Activated T-cell treated with anti-CD3 and anti-CD28 coated beads, Interleukin-2, amount 50 U/mL, for 48 hours (primary cell): ENCODE measurements at places on chromosomes 2 and 18.

DNA sequence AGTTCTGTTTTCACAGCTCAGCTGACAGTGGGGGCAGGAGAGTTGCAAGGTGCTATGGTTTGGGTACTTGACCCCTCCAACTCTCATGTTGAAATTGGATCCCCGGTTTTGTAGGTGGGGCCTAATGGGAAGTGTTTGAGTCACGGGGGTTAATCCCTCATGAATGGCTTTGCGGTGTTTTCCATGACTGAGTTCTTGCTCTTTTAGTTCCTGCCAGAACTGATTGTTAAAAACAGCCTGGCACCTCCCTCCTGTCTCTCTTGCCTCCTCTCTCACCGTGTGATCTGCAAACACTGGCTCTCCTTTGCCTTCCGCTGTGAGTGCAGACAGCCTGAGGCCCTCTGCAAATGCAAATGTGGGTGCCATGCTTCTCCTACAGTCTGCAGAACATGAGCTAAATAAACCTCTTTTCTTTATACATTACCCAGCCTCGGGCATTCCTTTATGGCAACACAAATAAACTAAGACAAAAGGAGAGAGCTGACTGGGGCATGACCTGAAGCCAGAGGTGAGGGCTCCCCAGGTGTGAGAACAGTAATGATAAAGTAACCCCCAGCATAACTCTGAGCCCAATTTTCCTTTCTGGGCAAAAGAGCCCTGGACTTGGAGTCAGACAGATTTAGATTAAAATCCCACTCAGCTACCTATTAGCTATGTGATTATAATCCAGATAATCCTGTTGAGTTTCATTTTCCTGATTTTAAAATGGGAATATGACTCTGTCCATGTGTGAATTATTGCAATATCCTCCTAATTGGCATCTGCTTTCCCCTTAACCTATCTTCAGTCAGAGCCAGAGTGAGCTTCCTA lies 64.9 kb upstream of the CAPN13 start:
- DNase-seq = no peak

- DNase-seq = peak; percentile 38
Observed at GRCh38 chr2:37585295-37585908, 86.0 kb downstream of the CDC42EP3 start.

DNA sequence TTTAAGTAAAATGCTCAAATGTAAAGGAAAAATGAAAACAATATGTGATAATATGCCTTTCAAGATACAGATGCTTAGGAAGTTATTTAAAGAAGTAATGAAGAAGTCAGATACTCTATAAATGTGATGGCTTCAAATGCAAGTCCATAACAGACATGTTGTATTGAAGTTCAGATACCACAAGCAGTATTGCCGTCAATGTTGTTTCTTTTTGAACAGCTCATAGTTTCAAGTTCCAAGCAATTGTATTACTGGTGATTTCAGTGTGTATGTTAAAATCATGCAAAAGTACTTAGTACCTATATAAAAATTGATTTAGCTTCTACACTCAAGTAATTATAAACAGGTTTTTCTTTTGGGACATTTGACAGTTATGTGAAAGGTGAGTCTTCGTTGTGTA lies 24.9 kb downstream of the KCMF1 start:
- DNase-seq = no peak

DNA sequence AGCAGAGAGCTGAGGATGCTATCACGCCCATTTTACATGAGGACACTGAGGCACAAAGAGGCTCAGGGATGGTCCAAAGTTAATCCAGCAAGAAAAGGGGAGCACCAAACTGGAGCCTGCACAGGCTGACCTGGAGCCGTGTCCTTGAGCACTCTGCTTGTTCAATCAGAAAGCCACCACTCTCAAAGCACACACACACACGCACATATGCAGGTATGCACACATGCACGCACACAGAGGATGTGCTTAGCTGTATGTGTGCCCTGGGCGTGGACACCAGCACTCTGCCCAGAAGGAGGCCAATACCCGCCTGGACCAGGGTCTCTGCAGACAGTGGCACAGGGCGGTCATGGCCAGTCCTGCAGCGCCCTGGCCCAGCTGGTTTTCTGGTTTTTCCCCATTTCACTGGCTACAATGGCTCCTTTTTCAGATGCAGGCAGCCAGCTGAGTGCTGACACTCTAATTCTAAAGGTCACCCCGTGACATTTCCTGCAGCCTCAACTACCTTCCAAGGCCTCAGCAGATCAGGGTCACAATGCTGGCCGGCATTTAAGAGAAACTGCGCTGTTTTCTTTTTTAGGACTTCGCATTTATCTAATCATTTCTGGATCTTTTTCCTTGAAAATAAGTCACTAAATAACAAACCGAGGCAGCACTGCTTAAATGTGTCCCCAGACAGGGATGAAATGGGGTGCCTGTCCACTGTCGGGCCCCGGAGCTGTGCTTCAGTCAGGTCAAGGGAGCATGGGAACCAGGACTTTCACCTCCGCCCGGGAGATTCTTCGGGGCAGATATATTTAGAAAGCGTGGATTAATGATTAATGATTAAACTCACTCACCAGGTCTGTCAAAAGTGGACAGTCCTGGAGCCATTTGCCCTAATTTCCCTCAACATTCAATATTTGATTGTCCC lies 104.5 kb downstream of the HDAC4 start:
- DNase-seq = no peak

DNA sequence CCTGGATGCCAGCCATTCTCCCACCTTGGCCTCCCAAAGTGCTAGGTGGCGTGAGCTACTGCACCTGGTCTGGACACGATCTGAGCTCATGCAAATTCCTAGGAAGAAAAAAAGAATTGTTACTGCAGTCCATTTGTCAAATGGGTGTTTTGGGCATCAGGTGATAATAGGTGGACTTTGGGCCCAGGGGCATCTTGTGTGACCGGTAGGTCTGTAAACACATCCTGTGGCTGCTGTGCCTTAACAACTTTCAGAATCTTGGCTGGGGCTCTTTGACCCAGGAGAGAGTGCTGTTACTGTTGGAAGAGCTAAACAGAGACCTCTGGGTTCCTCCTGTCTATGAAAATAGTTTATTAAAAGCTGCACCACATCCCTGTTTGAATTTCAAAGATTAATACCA lies 34.9 kb upstream of the TFCP2L1 start:
- DNase-seq = no peak

DNA sequence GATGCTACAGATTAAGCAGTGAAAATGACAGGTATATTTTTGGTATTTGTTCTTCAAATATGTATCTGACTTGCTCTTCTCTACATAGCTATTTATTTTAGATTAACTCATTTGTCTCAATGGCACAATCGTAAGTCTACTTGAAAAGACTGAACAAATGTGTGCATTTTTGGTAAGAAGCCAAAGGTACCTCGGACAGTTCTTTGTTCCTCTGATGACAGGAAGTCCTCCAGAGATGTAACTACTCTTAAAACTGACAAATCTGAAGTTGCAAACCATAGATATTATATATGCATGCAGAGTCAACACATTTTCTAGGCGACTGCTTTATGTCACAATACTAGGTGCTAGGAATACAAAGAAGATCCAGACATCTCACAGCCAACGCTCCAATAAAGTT lies 36.7 kb downstream of the NDUFAF7 start:
- no peak for DNase-seq

DNA sequence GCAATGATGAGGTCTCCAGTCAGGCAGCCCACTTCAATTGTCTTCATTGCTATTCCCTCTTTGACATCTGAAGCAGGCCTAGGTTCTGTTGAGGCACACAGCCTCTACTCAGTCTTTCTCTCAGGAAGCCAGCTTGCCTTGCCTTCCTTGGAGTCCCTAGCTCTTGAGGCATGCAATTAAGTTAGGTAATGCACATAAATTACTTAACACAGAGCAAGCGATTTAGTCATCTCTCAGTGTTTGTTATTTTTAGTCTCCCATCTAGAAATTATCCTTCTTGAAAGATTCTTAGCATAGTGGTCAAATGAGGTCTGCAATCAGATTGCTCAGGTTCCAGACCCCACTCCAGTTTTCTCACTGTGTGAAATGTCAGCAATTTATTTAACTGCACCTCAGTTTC lies 32.0 kb downstream of the SULT1C4 start:
- no peak for DNase-seq

- DNase-seq = no peak
Observed at GRCh38 chr2:99451280-99451679, 38.5 kb downstream of the REV1 start.

DNA sequence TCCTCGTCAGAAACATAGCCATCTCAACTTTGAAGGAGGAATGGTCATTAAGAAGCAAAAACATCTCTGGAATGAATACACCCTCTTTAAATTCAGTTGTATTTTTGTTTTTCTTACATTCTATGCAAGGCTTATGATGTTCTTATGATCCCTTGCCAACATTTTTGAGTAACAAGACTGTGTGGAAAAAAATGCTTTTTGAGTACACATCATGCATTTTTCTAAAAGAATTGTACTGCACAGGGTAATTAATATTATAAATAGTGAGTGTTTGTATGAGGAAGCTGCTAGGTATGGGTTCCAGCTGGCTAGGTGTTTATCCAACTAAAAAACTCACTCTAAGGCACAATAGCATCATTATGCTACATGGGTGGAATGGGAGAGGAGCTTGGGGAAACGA lies 59.0 kb upstream of the SPATS2L start:
- DNase-seq = no peak

DNA sequence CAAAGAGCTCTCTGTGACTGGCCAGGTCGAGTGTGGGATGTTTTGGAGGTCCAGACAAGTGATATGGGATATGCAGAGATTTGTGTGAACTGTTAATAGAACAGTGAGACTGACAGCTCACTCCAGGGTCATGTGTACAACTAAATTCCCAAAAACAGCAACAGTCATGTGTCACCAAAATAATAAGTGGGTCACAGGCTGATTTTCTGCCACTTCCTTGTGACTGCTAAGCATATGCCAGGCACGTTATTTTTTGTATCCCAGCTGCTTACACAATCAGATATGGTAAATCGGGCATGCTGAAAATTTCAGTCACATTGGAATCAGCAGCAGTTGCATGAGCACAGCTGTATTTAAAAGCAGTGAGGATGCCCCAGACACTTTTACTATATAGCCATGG lies 198.7 kb downstream of the PTGR3 start:
- no peak for DNase-seq

- no peak for DNase-seq
Observed at GRCh38 chr2:17517481-17518211, 594 bp downstream of the RAD51AP2 start.

GRCh38 chr2:42918671-42919318 lies 126.4 kb upstream of the HAAO start:
- no peak for DNase-seq

DNA sequence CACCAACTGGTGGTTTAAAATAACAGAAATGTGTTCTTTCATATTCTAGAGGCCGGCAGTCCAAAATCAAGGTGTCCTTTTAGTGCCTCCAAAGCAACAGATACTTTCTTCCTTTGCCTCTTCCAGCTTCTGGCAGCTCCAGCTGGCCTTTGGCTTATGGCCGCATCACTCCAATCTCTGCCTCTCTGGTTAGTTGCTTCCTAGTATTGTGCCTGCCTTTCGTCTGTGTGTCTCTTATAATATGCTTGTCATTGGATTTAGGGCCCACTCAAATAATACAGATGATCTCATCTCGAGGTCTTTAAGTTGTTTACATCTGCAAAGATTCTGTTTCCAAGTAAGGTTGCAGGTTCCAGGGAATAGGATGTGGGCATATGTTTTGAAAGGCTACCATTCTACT lies 855.2 kb upstream of the ID2 start:
- no peak for DNase-seq

- DNase-seq = peak; percentile 63
Observed at GRCh38 chr2:230472621-230473018, 56.6 kb downstream of the SP100 start.

GRCh38 chr2:216362730-216363129 lies 9.6 kb downstream of the MARCHF4 start:
- no peak for DNase-seq

DNA sequence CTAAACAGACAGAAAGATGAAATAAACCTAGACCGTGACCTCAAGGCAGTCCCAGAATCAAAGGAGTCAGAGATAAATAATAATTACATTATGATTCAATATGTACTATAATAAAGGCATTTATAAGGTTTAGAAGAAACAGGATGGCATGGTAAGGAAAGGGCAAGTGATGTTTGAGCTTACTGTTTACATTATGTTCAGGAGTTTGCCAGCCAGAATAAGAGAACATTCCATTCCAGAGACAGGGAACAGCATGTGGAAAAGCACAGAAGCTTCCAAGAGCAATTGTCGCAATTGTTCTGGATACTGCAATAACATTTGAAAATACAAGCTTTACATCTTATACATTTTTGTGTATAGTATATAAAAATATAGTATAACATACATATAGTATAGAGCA lies 50.0 kb upstream of the FRZB start:
- no peak for DNase-seq

GRCh38 chr2:1757567-1757966 lies 13.3 kb upstream of the PXDN start:
- no peak for DNase-seq

DNA sequence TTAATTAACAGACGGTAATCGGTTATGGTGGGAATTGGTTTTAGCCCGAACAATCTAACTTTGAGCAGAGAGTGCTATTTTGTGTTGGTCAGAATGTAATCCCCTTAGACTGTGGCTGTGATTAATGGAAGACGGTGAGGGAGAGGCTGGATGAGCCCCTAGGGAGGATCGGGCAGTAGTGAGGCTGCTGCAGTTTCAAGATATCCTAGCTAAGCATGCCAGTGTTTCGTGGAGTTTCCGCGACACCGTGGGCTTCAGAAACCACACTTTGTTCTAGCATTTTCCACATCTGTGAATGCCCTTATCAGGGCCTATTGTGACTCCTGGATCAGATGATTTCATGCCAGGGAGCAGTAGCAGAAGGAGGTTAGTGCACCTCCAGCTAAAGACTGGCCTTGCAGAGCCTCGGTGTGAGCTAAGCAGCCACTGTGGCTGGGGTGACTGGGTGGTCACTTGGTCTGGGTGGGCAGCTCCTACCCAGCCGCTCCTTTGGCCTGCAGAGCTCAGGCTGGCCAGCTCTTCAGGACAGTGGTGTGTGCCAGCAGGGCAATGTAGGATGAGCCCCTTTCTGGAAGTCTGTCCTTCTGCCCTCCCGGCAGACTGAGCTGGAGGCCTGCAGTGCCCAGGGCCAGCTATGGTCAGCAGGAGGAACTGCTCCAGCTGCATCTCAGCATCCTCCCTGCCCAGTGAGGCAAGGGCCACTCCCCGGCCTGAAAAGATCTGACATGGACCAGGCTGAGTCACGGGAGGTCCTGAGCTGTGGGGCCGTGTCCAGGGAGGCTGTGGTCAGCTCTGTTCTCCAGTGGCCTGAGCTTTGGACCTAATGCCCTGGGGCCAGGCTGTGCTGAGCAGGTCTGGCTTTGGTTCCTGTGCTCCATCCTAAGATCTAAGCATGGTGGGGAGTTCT lies 142.6 kb upstream of the GPC1 start:
- no peak for DNase-seq

GRCh38 chr2:201938781-201939180 lies 94.9 kb upstream of the FZD7 start:
- DNase-seq = no peak

DNA sequence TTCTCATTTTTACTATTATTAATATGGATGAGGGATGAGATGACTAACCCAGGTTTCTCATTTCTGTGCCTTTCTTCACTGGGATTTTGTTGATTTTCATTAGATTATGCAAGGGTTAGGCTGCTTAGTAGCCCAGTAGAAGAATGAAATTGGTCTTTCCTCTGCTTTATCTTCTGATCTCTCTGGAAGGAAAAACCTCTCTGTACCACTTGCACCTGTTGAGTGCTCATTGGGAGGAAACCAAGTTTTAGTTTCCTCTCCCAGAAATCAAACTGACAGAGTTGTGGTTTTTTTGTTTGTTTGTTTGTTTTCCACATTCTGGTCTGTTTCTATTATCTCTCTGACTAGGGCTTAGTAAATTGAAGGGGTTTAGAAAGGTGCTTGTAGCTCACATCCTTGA lies 60.8 kb downstream of the KIAA1328 start:
- no peak for DNase-seq

GRCh38 chr2:182565911-182566567 lies 139.2 kb upstream of the PDE1A start:
- DNase-seq = no peak
